Activated B cell treated with CpG ODN at 0.5 μM for 24 hours (primary cell): ENCODE measurements at places on chromosomes 3 and 15. TPM values are rescaled to one million over a fixed set of nuclear protein-coding genes. Genes with fewer than 3 reads are reported as not detected.

DNA sequence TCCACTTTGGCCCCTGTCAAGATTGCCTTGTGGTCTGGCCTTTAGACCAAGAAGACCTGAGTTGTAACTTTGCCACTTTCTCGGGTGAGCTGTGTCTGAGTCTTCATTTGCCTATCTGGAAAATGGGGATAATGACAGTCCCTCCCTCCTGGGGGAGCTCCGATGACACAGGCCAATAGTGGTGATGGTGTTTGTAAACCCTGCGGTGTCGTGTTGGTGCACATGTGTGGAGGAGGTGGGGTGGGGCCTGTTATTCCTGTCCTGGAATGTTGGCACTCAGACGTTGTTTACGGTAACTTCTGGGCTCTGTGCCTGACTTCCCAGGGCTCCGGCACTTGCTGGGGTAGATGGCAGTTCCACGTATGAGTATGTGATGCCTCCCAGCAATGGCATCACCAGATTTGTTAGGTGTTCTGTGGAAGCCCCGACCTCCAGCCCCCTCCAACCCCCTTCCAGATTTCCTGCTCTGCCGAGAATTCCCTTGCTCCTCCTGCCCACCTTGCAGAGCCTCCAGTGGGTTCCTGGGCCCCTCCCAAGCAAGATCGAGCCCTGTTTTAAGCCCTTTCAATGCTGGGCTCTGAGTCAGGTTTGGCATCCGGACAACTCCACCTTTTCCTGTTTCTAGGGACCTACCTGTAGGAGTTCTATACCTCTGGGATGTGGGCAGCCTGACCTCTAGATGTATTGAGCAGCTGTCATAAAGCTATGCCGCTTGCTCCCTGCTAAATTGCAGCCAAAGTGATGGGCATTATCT is 31.4 kb downstream of the HRH1 start:
- DNase-seq = no peak
- no peak overlapping the region for H3K27ac ChIP-seq
- no peaks in the 10 kb centered on the region for H3K4me1 ChIP-seq

The CCR3 gene
- not detected in 2 replicates for total RNA-seq

GRCh38 chr15:99509686-99510461 is 55.9 kb upstream of the MEF2A start:
- H3K27me3 ChIP-seq = no peaks in the 10 kb centered on the region
- H3K4me3 ChIP-seq = peak overlapping the region; percentile 39
- H3K27ac ChIP-seq = peak overlapping the region; percentile 97
- no peak for DNase-seq

- DNase-seq = no peak
- no peak overlapping the region for H3K27ac ChIP-seq
- no peaks in the 10 kb centered on the region for H3K4me1 ChIP-seq
- no peaks in the 10 kb centered on the region for H3K36me3 ChIP-seq
- no peaks in the 10 kb centered on the region for H3K27me3 ChIP-seq
- no peak overlapping the region for H3K4me3 ChIP-seq
Measured at GRCh38 chr3:99031778-99032177, 130.3 kb upstream of the DCBLD2 start.

The SLC2A2 gene
- not detected in 2 replicates for total RNA-seq

DNA sequence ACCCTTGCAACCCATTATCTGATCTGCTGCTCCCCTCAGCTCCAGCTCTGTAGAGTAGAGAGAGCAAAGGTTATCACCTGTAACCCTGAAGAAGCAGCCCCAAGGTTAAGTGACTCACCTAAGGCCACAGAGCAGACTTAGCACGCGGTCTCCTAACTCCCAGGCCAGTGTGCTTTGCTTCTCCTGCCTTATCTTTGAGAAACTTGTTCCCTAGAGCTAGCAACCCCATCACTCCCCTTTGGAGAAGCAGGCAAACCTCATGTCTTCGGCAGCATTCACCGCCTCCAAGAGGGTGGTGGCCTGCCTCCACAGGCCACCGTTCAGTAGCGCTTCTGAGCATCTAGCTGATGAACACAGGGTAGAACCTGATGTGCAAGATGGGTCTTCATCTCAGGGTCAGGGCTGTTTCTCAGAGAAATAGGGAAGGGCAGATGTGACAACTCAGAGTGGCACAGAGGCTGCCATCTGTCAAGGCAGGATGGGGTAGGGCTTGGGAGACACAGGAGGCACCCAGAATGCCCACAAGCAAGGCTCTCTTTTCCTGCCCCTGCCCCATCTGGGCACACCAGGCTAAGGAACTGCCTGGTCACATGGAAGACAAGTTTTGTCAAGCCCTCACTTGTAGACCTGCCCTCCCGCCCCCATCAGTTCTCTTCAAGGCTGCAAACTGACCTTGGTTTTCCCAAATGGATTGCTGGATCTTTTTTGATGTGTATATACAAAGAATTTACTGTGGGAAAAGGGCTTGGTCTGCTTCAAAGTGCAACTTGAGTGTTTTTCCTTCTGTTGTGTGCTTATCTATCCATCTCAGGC is 34.9 kb upstream of the CLK3 start:
- H3K4me1 ChIP-seq = no peaks in the 10 kb centered on the region
- no peaks in the 10 kb centered on the region for H3K27me3 ChIP-seq
- H3K36me3 ChIP-seq = peaks cover 68% of the 10 kb centered on the region

GRCh38 chr3:159852821-159853505 is 135.7 kb upstream of the IL12A start:
- no peak for DNase-seq
- no peak overlapping the region for H3K27ac ChIP-seq
- H3K27me3 ChIP-seq = peaks cover 10% of the 10 kb centered on the region
- H3K4me1 ChIP-seq = peaks cover 11% of the 10 kb centered on the region
- no peaks in the 10 kb centered on the region for H3K36me3 ChIP-seq

The TMEM89 gene
- total RNA-seq = not detected in 2 replicates

- no peaks in the 10 kb centered on the region for H3K27me3 ChIP-seq
- no peak overlapping the region for H3K4me3 ChIP-seq
- H3K36me3 ChIP-seq = peaks cover 48% of the 10 kb centered on the region
- no peaks in the 10 kb centered on the region for H3K4me1 ChIP-seq
- DNase-seq = no peak
Measured at GRCh38 chr3:134544316-134544715, 58.5 kb downstream of the CEP63 start.

DNA sequence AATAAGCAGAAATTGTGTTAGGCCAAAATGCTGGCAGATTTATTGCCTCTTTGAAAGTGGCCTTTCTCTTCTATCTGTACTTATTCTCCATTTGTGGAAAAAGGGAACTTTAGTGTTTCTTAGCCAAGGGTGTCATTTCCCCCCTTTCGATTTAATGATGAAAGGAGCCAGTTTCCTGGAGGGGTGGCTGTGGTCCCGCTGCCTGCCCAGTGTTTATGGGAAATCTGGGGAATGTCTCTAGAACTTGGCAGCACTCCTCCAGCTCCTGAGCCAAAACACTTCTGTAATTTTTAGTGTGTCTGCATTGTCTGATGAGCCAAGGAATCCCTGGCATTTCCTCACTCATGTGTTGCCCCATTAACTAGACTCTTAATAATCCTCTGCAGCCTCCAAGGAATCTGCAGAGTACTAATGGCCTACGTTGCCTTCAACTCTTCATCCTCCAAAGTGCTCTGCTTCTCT is 448.8 kb downstream of the GRM7 start:
- no peak for DNase-seq
- no peaks in the 10 kb centered on the region for H3K4me1 ChIP-seq
- no peak overlapping the region for H3K27ac ChIP-seq
- H3K4me3 ChIP-seq = no peak overlapping the region

- H3K4me1 ChIP-seq = no peaks in the 10 kb centered on the region
- no peaks in the 10 kb centered on the region for H3K36me3 ChIP-seq
- no peaks in the 10 kb centered on the region for H3K27me3 ChIP-seq
Measured at GRCh38 chr3:68206524-68207117, 552.2 kb upstream of the SUCLG2 start.

GRCh38 chr3:194470615-194471014 is 16.2 kb downstream of the ATP13A3 start:
- no peak for DNase-seq
- H3K27me3 ChIP-seq = no peaks in the 10 kb centered on the region
- no peak overlapping the region for H3K27ac ChIP-seq

- H3K27ac ChIP-seq = no peak overlapping the region
- DNase-seq = no peak
- H3K4me3 ChIP-seq = no peak overlapping the region
- H3K36me3 ChIP-seq = no peaks in the 10 kb centered on the region
- H3K27me3 ChIP-seq = peaks cover 7% of the 10 kb centered on the region
- no peaks in the 10 kb centered on the region for H3K4me1 ChIP-seq
Measured at GRCh38 chr15:58467722-58468423, 36.1 kb downstream of the LIPC start.

GRCh38 chr3:37967260-37967881 is 23.2 kb upstream of the VILL start:
- no peak overlapping the region for H3K4me3 ChIP-seq
- no peaks in the 10 kb centered on the region for H3K4me1 ChIP-seq
- no peaks in the 10 kb centered on the region for H3K36me3 ChIP-seq
- H3K27ac ChIP-seq = no peak overlapping the region

The NOX5 gene
- 0.05 and 0.09 TPM in 2 replicates for total RNA-seq
